ENCODE measurements at places on chromosomes 2 and 18.

GRCh38 chr2:180938451-180938850, 42.0 kb upstream of the UBE2E3 start:
- DNase-seq, result no peak

DNA sequence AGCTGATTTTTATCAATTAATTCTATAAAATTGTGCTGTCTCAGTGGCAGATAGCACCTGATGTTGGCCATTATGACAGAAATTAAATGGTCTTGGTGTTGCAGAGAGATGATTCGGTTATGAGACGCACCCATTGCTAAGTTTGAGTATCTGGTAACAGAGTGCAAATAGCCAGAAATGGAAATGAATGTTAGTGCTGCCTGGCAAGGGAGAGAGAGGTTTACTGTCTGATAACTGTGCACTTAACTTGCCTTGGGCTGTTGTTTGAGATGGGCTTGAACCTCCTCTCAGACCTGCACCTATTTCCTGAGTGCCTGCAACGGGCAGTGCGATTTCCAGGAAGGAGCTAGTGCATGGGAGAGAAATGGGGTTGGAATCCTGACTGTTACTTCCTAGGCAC, 11.7 kb downstream of the DPYSL5 start:
- no peak for DNase-seq

DNA sequence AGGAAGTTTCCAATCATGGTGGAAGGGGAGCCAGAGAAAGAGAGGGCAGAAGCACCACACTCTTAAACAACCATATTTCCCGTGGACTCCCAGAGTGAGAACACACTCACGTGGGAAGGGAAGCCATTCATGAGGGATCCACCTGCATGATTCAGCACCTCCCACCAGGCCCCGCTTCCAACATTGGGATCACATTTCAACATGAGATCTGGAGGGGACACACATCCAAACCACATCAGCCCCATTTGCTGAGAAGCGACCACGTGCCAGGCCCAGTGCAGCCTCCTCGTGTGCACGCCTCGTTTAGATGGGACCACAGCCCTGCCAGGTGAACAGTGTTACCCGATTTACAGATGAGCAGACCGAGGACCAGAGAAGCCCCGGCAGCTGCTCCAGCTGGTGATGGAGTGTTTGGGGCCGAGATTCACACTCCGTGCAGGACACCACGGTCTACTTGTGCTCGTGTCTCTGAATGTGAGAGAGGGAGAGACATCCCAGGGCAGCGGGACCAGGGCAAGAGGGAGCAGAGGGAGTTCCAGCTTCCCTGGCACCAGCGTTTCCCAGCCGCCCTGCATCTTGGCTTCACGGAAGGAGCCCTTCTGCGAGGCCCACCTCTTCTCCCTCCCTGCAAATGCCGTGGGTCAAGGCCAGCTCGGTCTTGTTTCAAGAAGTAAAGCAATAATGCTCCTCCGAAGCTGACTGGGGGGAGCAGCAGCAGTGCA, 76.9 kb upstream of the ODC1 start:
- DNase-seq, result no peak

DNA sequence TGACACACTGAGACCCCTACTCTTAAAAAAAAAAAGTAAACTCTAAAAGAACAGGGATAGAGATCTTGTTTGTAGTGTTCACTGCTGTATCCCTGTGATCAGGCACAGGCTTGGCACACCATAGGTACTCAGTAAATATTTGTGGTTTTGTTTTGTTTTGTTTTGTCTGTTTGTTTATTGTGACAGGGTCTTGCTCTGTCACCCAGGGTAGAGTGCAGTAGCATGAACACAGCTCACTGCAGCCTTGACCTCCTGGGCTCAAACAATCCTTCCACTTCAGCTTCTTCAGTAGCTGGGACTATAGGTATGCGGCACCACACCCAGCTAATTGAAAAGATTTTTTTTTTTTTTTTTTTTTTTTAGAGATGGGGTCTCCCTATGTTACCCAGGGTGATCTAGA, 3.4 kb downstream of the FKBP1B start:
- no peak for DNase-seq

DNA sequence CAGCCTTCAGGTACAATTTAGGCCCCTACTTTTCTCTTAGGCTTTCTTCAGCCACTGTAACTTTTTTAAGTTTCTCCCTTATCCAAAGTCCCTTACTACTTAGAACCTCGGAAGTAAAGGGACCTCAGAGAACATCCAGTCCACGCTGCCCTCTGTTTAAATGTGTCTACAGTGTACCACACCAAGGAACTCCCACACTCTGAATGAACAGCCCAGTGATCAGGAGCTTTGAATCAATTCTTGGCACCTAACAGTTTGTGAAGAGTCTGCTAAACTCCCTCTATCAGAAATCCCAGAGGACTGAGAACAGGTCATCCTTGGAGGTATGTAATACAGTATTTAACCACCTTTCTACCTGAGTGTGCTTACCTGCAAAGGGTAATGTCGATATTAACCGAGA, 11.6 kb upstream of the MALT1 start:
- DNase-seq, result no peak

GRCh38 chr2:24831221-24832072, 38.2 kb downstream of the CENPO start:
- DNase-seq, result no peak

GRCh38 chr18:12879840-12880540, 4.0 kb downstream of the PTPN2 start:
- DNase-seq, result no peak

- DNase-seq, result no peak
Observed at GRCh38 chr2:112818094-112818902, 18.3 kb downstream of the IL1B start.

DNA sequence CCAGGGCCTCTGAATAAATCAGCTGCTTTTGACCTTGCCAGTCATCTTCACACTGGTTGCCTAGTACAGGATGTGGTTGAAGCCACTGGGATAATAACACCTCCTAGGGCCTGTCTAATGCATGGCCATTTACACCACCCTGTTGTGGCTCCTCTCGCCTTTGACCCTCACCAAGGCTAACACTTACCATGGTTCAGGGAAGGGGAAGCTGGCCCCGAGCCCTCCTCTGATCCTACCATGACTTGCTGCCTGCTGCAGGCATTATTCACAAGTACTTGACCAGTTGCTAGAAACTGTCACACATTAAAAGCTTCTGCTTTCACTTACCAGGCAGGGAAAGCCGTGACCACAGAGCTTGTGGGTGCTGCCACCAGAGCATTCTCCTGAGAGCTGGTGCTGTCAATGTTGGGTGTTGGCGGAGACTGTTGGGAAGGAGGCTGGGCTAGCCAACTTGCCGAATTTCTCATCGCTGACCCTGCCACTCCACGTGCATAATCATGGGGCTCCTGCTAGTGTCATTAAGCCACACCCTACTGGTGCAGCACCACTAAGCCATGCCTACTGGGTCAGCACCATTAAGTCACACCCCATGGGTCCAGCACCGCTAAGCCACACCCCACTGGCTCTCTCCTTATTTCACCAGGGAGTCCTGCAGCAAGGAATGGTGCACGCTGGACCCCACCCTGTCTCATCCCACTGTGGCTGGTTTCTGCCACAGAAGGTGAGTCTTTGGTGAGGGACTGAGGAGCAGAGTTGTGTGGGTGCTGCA, 47.0 kb upstream of the TTC39C start:
- no peak for DNase-seq

- DNase-seq, result peak; percentile 14
Observed at GRCh38 chr2:881204-881918, 69.3 kb upstream of the SNTG2 start.

- no peak for DNase-seq
Observed at GRCh38 chr2:7648221-7648795, 731.1 kb downstream of the RNF144A start.

GRCh38 chr2:231364961-231365810, 30.3 kb upstream of the B3GNT7 start:
- DNase-seq, result no peak

DNA sequence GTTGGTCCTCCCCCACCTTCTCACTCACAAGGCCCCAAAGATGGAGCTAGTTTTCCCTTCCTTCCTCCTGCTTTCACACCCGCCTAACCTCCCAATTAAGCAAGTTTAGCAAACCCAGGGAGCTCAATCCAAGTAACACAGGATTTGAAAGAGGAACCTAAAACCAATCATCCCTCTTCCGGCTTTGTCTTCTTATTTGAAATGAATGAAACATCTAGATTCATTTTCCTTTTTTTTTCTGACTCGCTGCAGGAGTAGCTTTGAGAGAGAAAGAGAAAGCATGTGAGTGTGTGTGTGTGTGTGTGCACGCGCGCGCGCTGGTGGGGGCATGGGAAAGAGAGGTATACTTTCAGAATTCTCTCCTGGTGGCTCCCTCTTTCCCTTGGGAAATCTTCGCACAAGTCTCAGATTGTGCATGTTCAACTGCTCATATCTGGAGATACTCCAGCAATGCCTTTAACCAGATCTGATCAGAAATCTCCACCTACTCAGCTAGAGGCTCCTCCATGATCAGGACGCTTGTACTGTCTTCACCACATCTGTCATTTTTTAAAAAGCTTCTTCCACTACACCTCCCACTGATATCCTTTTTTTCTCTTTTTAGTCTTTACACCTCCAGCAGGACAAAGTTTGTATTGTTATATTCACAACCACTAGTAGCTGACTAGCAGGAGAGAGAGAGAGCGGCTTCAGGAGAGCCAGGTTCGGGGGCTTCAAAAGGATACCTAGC, 1.7 kb downstream of the SLC8A1 start:
- no peak for DNase-seq

GRCh38 chr2:75416420-75417342, 144.1 kb downstream of the EVA1A start:
- no peak for DNase-seq

- peak; percentile 78 for DNase-seq
Observed at GRCh38 chr18:5197032-5197434, at the start of gene AKAIN1. TSS of gene AKAIN1 (minus strand) at chr18:5197257. CDS start at chr18:5197053, 204 bp downstream.

- peak; percentile 37 for DNase-seq
Observed at GRCh38 chr2:94997981-94998930, 27.3 kb upstream of the MAL start.

DNA sequence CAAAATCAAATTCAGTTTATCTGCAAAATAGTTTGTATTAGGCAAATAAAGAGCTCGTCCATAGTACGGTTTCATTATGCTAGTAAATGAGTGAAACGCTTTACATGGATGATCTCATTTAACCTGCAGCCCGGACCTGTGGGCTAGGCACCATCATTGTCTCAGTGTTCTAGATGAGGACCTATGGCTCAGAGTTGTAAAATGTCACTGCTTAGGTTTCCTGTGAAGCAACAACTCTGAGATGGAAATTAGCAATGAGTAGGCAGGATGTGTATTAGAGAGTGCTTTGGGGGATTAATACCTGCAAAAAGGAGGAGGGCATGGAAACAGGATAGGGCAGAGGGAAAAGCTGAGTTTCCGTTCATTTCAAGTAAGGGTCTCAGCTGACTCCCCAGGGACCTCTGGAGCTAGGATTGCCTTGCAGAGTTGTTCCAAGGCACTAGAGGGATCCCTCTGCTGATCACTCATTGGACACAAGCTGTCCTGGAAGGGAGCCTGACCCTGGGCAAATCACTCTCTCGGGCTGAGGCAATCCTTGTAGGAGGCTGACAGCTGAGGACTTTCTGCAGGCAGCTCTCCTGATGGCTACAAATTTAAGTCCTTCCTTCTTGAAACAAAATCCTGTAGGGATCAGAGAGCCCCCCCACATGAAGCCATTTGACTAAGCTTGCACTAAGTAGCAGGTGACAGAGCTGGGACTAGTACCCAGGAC, 58.8 kb upstream of the SIX2 start:
- peak; percentile 44 for DNase-seq

- peak; percentile 47 for DNase-seq
Observed at GRCh38 chr2:136117391-136117841, 533 bp downstream of the CXCR4 start.

- DNase-seq, result no peak
Observed at GRCh38 chr2:12543076-12543977, 173.4 kb upstream of the TRIB2 start.

GRCh38 chr2:160489111-160489510, 4.5 kb downstream of the RBMS1 start:
- no peak for DNase-seq

DNA sequence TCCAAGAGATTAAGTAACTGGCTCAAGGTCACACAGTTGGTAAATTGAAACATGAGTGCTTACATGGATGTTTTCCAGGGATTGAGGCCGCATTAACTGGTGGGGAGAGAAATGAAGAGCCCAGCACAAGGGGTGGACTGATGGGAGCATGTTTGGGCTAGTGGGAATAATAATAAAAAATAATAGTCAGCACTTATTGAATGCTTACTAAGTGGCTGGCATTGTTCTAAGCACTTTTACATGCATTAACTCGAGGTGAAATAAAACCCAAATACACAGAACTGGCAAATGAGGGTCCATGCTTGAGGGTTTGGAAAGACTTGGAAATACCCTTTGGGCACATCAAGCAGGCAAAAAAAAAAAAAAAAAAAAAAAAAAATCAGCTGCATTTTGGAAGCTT, 34.0 kb upstream of the CDK5R2 start:
- no peak for DNase-seq

DNA sequence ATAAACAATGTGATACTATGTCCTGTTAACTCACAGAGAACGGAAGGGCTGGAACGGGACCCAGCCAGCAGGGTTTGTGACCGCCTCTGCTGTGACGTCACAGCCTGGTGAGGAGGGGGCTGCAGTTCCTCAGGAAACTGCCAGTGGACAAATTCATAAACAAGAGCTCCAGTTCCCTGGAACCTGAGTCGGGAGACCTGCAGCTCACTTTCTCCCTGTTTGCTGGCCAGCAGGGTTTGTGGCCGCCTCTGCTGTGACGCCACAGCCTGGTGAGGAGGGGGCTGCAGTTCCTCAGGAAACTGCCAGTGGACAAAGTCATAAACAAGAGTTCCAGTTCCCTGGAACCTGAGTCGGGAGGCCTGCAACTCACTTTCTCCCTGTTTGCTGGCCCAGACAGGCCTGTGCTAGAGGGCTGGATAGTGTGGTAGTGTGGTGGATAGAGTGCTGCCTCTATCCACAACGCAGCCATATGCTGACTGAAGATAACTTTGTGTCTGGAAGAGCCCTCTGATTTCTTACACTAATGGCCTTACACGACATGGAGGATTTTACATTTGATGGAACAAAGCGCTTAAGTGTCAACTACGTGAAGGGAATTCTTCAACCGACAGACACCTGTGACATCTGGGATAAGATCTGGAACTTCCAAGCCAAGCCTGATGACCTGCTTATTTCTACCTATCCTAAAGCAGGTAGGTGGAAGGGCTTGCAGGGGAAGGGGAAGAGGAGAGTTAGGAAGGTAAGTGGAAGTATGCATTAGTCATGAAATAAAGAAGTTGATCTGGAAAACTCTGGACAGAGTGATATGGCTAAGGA, at the start of gene SULT1C4:
Gene SULT1C4, plus strand, starts transcription at position 140 of the 816 bp plus-strand sequence. Its CDS starts 384 bp downstream, at position 524.
- DNase-seq, result peak; percentile 55

- no peak for DNase-seq
Observed at GRCh38 chr2:85914922-85915321, 26.1 kb upstream of the ST3GAL5 start.

GRCh38 chr18:74831571-74832250, 234.0 kb downstream of the ZNF407 start:
- no peak for DNase-seq

DNA sequence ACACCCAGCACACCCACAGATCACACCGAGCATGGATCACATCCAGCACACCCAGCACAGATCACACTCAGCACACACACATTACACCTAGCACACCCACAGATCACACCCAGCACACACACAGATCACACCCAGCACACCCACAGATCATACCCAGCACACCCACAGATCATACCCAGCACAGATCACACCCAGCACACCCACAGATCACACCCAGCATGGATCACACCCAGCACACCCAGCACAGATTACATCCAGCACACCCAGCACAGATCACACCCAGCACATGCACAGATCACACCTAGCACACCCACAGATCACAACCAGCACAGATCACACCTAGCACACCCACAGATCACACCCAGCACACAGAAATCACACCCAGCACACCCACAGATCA, 118.6 kb downstream of the DYSF start:
- no peak for DNase-seq
